ENCODE measurements at places on chromosomes 7 and 10.

- no peak for DNase-seq
Measured at GRCh38 chr10:71833451-71834342, 17.4 kb downstream of the PSAP start.

GRCh38 chr7:131249003-131249402 lies 78.7 kb upstream of the MKLN1 start:
- no peak for DNase-seq

- DNase-seq, result no peak
Measured at GRCh38 chr7:100789055-100789454, 38.3 kb downstream of the EPHB4 start.

DNA sequence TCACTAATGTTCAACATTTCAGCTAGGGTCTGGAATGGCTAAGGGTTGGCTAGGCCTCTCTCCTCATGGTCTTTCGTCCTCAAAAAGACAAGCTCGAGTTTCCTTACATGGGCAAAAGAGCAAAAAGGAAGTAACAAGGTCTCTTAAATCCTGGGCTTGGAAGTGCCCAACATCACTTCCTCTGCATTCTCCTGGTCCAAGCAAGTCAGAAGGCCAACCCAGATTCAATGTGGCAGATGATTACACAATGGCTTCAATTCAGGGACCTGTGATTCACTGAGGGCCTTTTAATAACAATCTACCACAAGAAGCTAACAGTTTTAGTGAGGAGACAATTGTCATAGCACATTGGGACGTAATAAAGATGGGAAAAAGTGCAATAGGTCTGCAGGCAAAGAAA lies 4.4 kb upstream of the NUP205 start:
- DNase-seq, result no peak

GRCh38 chr10:95906677-95907455 lies 909 bp upstream of the CC2D2B start:
- DNase-seq, result peak; percentile 6

DNA sequence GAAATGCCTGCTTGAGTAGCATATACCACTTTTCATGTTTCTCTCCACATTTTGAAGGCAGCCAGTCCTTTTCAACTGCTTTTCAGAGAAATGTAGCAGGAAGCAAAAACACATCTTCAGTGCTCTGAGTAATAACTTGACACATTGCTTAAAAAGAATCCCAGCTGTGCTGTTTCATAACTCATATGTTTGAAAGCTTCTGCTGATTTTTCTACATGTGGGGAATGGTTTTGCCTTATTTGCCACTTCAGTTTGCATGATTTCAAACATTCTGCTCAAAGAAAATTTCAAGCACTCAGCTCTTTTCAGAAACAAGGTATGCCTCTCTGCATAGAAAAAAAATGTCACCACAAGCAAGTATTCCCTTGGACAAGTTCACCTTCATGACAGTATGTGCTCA lies 732.8 kb downstream of the POM121L12 start:
- DNase-seq, result no peak

GRCh38 chr10:100847440-100847839 lies 65.3 kb upstream of the SLF2 start:
- no peak for DNase-seq

DNA sequence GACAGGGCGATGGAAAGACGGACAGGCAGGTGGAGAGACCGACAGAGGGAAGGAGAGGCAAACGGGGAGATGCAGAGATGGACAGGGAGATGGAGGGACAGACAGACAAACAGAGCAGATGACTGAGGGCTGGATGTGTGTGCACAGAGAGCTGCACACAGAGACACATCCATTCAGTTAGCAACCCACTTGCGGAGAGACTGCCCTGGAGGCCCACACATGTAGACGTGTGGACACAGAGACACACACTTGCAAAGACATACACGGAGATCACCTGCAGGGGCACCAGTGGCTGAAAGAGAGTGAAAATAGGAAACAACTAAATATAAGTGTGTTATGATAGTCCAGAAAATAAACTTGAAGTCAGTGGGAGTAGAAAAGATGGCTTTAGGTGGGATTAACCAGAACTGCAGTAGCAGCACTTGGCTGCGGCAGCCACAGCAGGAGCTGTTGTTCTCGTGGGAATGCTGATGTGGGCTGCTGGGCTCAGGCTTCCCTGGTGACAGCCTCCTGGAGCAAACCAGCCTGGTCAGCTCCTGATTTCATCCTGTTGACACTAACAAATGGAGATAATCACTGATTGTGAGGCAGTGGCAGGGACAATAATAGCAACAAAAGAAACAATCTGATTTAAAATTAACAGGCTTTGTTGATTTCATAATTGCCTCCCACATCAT lies 134.1 kb downstream of the CCNY start:
- no peak for DNase-seq

- no peak for DNase-seq
Measured at GRCh38 chr7:112296432-112296831, 89.9 kb downstream of the ZNF277 start.

- DNase-seq, result no peak
Measured at GRCh38 chr10:92074126-92074887, 150.7 kb downstream of the BTAF1 start.

DNA sequence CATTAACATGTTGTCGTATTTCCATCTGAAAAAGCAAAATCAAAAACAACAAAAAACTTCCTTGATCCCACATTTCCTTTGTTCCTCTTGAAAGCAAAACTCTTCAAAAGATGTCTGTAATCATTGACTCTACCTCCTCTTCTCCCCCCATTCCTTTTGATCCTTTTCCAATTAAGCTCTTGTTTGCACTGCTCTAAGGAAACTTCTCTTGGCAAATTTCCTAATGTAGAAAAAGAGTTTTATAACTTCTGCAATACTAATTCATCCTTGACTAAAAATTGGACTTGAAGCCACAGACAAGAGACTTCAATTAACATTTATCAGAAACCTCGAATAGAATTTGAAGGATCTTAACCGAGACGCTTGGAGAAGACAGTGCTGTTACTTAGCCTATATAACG lies 317.1 kb upstream of the SEMA3C start:
- no peak for DNase-seq

GRCh38 chr7:48139459-48139858 lies 31.8 kb upstream of the ABCA13 start:
- DNase-seq, result no peak

- no peak for DNase-seq
Measured at GRCh38 chr7:138116892-138117291, 40.6 kb downstream of the AKR1D1 start.

DNA sequence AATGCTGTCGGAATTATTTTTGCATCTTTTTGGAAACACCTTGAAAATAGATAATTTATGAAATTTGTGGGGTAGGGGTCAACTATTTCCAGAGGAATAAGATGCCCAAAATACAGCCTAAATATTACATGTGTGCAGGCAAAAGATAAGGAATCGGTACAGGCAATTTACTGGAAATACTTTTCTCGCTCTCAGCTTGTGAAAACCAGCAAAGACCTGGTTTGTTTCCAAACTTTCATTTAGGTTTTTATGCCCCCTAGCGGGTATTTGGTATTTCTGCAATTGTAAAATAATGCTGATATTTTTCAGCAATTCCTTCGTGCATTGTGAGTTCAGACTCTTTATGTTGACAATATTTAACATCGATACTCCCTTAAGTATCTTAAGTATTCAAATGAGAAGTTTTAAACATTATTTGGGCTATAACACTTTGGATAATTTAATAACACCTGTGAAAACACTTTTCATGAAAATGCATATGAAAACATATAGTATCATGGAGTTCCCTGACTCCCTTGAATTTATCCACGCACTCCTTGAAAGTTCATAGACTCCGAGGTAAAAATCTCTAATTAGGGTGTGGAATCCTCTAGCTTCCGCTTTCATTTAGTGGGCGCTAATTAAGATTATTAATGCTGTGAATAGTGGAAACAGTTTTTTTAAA lies 132.4 kb downstream of the TSPAN12 start:
- no peak for DNase-seq

DNA sequence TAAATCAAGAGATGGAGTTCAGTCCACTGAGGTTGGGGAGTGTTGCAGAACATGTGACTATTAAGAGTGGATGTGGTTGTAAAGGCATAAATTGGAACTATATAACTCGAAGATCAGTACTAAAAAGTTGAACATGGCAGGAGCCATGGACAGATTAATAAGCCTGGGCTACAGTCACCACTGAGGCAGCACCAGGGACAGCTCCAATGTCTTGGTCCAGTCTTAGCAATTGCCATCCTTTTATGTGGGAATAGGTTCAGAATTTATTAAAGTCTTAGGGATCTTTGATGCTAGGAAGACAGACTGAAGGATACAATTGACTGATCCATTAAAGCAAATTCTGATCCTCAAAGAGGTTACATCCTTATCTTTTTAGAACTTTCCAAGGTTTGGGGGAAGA lies 156.6 kb downstream of the ADRA2A start:
- DNase-seq, result no peak

DNA sequence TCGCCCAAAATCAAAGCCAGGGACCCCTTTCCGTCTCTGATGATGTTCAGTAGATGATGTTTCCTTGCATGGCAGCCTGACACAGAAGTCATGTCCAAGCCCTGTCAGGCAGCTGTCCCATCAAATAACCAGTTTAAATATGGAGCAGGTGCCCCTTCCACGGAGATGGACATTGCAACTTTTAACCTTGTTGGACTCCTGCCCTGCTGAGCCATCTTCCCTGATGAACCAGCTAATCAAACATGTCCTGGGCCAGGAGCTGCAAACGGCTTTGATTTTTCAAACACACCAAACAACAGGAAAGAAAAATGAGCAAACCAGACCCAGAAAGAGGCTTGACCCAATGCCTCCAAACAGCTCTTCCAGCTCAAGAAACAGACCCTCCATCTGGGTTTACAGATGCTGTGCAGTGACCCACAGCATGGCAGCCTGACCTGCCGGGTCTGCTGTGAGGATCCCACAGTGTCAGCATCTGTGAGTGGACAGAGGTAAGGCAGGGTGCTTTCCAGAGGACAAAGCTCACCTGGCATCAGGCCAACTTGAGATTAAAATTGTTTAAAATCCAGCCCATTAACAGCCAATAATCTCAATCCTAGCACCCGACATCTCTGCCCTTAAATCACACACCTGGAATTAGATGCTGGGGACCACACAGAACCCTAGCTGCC lies 372.6 kb downstream of the GRID1 start:
- no peak for DNase-seq

GRCh38 chr10:110419265-110419664 lies 78.4 kb upstream of the DUSP5 start:
- DNase-seq, result no peak

GRCh38 chr10:8670461-8670860 lies 616.0 kb downstream of the GATA3 start:
- DNase-seq, result no peak

- DNase-seq, result no peak
Measured at GRCh38 chr10:114273910-114274309, 34.9 kb downstream of the VWA2 start.

DNA sequence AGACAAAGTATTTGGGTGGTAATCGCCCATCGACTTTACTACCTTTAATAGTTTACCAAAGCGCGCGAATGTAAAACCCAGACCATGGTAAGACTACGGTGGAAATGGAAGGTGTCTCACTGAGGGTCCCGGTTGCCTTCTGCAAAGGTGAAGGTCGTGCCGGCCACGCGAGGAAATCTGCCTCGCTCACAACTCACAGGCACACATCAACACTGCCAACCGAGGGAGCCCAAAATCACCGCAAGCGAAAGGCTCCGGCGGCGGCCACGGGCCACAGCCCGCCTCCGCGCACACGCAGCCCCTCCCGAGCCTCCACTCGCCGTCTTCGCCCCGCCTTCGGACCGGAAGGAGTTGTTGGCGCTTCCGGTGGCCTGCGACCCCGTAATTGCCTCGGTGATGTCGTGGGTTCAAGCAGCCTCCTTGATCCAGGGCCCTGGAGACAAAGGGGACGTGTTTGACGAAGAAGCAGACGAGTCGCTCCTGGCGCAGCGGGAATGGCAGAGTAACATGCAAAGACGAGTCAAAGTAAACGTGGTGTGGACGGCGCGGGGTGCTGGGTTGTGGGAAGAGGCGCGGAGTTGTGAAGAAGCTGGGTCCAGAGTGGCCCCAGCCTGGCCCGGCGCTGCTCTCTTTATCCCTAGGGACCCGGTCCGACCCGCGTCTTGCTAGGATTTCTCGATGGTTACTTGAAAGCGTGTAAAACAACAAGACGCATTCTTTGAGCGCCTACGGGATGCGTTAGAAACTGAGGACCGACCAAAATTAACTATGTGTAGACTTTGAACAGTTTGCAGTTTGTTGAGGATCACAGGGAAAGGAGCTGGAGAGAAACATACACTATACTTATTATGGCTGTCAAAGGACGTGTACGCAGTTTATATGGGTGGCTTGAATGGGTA lies at the start of gene YAE1:
YAE1 (plus strand) TSS at position 382 of the 899 bp plus-strand sequence; CDS start at position 397, 15 bp downstream.
- peak; percentile 71 for DNase-seq

DNA sequence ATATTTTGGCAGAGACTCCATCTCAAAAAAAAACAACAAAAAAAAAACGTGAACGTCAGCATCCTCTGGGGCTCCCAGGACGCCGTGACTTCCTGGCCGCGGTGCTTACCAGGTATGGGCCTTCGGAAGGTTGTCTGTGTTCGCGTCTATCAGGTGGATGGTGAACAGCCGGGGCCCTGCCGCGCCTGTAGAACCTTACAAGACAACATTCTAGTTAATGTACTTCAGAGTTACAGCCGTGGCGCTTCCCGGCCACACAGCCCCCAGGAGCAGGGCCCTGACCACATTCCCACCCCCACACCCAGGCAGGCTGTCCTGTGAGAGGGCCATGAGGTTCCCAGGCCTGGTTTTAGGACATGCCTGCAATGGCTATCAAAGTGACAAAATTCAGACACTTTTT lies 111.0 kb downstream of the SMURF1 start:
- DNase-seq, result no peak

- DNase-seq, result no peak
Measured at GRCh38 chr10:127017541-127018297, 112.5 kb downstream of the DOCK1 start.

GRCh38 chr10:48428896-48429295 lies 122.4 kb downstream of the MAPK8 start:
- no peak for DNase-seq

- no peak for DNase-seq
Measured at GRCh38 chr10:76922666-76923065, 714.9 kb downstream of the KCNMA1 start.

- DNase-seq, result no peak
Measured at GRCh38 chr7:117210397-117210796, 112.5 kb downstream of the WNT2 start.

Data from activated CD8-positive, alpha-beta memory T cell treated with anti-CD3 and anti-CD28 coated beads for 48 hours (primary cell).